ENCODE measurements at places on chromosomes 1 and 21. TPM values are rescaled to one million over a fixed set of nuclear protein-coding genes. Genes with fewer than 3 reads are reported as not detected.

DNA sequence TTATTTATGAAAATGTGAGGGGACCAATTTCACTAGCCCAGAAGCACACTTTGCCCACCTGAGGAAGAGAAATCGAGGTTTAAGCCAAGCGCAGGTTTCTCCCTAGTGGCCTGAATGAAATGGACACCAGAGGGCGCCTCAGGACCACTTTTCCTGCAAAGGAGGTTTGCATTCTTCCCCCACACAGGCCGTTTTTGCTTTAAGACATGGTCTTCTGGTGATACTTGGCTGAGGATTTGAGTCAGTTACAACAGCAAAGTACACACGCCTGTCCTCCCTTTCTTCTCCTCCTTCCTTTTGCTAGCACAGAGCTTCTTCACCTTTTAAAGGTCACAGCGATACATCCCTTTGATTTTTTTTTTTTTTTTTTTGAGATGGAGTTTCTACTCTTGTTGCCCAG is 5.4 kb downstream of the PLA2G2E start:
- peaks cover 5% of the 10 kb centered on the region for H3K27me3 ChIP-seq
- peak overlapping the region; percentile 74 for H3K27ac ChIP-seq
- H3K36me3 ChIP-seq = peaks cover 2% of the 10 kb centered on the region
- peaks cover 1% of the 10 kb centered on the region for H3K4me1 ChIP-seq
- H3K4me3 ChIP-seq = no peak overlapping the region

- H3K36me3 ChIP-seq = peaks cover 18% of the 10 kb centered on the region
- no peak for DNase-seq
- H3K4me1 ChIP-seq = no peaks in the 10 kb centered on the region
- H3K27ac ChIP-seq = no peak overlapping the region
Measured at GRCh38 chr1:16292739-16293138, 55.8 kb upstream of the CPLANE2 start.

- H3K4me3 ChIP-seq = no peak overlapping the region
- no peak for DNase-seq
- no peaks in the 10 kb centered on the region for H3K27me3 ChIP-seq
- H3K4me1 ChIP-seq = peaks cover 48% of the 10 kb centered on the region
Measured at GRCh38 chr1:76138217-76138616, 63.7 kb downstream of the ST6GALNAC3 start.

- peaks cover 2% of the 10 kb centered on the region for H3K4me1 ChIP-seq
- no peak overlapping the region for H3K4me3 ChIP-seq
- H3K27me3 ChIP-seq = peaks cover 3% of the 10 kb centered on the region
- H3K36me3 ChIP-seq = no peaks in the 10 kb centered on the region
Measured at GRCh38 chr1:232943679-232944252, 6.6 kb upstream of the NTPCR start.

GRCh38 chr1:191414981-191415640 is 743.2 kb upstream of the RGS18 start:
- no peak for DNase-seq
- H3K27me3 ChIP-seq = no peaks in the 10 kb centered on the region
- no peaks in the 10 kb centered on the region for H3K4me1 ChIP-seq
- no peak overlapping the region for H3K4me3 ChIP-seq

- H3K27ac ChIP-seq = no peak overlapping the region
- peaks cover 4% of the 10 kb centered on the region for H3K27me3 ChIP-seq
- no peaks in the 10 kb centered on the region for H3K36me3 ChIP-seq
- no peak overlapping the region for H3K4me3 ChIP-seq
Measured at GRCh38 chr1:41775956-41776585, 142.7 kb downstream of the HIVEP3 start.

- H3K4me1 ChIP-seq = peaks cover 6% of the 10 kb centered on the region
- no peak for DNase-seq
- H3K4me3 ChIP-seq = peak overlapping the region; percentile 60
- no peaks in the 10 kb centered on the region for H3K36me3 ChIP-seq
- peaks cover 86% of the 10 kb centered on the region for H3K27me3 ChIP-seq
Measured at GRCh38 chr1:58249388-58249736, 297.2 kb downstream of the OMA1 start.

DNA sequence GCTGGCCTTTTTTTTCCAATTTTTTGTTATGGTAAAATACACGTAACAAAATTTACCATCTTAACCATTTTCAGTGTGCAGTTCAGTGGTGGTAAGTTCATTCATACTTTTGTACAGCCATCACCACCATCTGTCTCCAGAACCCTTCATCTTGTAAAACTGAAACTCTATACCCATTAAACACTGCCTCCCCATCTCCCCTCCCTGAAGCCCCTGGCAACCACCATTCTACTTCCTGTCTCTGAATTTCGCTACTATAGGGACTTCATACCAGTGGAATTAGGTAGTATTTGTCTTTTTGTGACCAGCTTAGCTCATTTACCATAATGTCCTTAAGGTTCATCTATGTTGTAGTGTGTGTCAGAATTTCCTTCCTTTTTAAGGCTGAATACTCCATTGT is 8.7 kb downstream of the PKNOX1 start:
- H3K27me3 ChIP-seq = no peaks in the 10 kb centered on the region
- H3K36me3 ChIP-seq = peaks cover 9% of the 10 kb centered on the region

GRCh38 chr1:204560590-204561150 is 44.5 kb downstream of the MDM4 start:
- peaks cover 16% of the 10 kb centered on the region for H3K4me1 ChIP-seq
- no peaks in the 10 kb centered on the region for H3K27me3 ChIP-seq
- H3K27ac ChIP-seq = peak overlapping the region; percentile 81
- no peak overlapping the region for H3K4me3 ChIP-seq
- peaks cover 10% of the 10 kb centered on the region for H3K36me3 ChIP-seq

DNA sequence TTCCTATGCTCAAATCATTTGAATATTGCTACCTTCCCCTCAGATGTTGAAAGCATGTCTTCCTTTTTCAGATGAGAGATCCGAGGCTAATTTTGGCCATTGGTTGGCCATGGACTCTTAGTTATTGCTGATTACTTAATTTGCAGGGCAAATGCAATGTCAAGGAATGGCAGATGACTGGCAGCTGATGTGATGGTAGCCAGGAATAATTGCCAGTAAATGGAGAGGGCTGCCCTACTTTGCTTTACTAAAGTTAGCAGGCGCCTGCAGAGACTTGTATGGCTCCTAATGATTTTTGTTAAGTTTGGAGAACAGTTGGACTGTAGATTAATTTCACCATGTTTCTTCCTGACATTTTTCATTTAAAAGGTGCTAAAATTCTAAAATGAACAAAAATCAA is 128.9 kb downstream of the XCL2 start:
- no peak overlapping the region for H3K27ac ChIP-seq
- no peaks in the 10 kb centered on the region for H3K4me1 ChIP-seq
- no peaks in the 10 kb centered on the region for H3K27me3 ChIP-seq
- peaks cover 1% of the 10 kb centered on the region for H3K36me3 ChIP-seq
- DNase-seq = no peak

The ST6GALNAC5 gene
- 13.6 TPM for total RNA-seq
